ENCODE measurements at places on chromosomes 6 and 20. TPM values are rescaled to one million over a fixed set of nuclear protein-coding genes. Genes with fewer than 3 reads are reported as not detected.
A peak's percentile ranks its signal among the peaks of the same experiment; 100 is the strongest.

Gene LTA
- not detected for total RNA-seq

Gene NKX2-2
- 4.4 TPM for total RNA-seq

Gene FBXO9
- 27.6 TPM for total RNA-seq

DNA sequence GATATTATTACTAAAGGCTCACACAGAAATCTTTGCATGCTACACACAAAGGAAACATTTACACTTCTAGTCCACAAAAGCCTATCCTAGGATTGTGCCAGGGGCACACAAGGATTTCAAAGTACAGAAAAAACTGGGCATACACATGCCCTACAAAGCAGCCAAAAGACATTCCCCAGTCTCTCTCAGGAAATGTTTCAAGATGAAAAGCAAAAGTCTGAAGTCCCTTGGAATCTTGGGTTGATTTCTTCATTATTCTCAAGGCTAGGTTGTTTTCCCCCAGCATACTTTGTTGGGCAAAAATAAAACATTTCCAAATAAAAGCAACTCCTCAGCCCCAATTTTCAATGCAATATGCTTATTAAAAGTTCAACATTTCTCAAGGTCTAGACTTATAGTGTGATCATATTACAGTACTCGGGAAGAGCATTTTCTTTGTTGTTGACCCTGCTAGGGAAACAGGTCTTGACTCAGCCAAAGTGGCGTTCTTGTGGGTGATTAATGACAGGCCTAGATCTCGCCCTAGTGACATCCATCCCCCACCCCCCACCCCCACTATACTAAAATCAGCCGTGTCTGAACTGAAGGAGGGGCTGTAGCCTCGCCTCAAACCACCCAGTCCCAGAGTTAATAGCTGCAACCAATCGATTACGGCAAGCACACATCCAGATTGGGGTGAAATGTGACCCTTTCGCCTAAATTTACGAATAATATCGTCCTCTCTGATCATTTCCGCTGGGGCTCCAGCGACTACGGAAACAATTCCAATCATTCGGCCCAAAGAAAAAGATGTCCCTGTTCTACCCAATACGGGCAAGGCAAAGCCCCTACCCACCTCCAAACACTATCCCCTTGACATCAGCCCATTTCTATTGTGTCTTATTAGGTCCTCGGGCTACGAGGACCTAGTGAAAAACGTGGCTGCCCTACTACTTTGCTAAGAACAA is 1.4 kb downstream of the AKIRIN2 start:
- DNase-seq: peak; percentile 55

DNA sequence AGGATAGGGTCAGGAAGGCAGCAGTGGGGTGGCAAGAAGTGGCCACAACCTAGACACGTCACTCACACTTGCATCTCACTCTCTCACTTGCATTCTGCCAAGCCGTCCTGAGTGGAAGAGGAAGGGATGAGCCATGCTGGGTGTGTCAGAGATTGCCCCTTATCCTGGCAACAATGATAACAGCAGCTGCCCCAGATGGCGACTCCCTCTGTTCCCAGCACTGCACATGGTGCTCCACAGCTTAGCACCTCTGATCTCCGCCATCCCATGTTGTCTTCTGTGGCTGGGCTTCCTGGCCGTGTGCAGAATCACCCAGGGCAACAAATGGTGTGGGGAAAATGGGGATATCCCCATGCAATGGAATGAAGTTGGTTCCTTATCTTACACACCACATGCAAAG is 11.1 kb downstream of the KCNB1 start:
- no peak for DNase-seq

GRCh38 chr20:19706463-19706862 is 51.6 kb upstream of the RIN2 start:
- DNase-seq: no peak

DNA sequence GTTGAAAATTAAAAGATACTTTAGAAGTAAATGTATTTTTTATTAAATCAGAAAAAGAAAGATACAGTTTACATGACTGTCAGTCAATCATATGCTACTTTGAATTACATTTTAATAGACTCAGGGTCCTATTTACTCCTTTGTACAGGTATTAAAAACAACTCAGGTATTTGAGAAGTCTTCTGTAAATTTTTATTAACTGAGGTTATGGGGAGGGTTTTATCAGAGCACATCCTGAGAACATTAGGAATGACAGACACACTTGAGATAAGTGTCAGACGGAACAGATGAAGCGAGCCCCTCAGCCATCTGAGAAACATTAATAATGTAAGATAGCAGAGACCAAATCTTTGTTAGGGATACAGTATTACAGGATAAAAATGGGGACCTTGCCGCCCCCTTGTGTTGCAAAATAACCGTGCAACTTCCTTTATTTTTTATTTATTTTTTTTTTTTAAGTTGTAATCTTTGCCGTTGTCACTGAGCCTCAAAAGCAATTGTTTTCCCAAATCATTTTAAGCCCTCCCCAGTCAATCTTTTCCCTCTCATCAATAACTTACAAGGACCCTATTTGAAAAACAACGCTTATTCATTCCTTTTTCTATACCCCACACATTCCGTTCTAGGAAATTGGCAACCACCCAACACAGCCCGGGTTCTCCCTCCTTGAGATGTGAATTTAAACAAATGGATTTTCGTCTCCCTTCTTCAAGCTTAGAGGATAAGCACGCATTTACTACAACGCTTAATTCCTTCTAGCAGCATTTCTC is 126.7 kb downstream of the BCAS1 start:
- DNase-seq: peak; percentile 69

DNA sequence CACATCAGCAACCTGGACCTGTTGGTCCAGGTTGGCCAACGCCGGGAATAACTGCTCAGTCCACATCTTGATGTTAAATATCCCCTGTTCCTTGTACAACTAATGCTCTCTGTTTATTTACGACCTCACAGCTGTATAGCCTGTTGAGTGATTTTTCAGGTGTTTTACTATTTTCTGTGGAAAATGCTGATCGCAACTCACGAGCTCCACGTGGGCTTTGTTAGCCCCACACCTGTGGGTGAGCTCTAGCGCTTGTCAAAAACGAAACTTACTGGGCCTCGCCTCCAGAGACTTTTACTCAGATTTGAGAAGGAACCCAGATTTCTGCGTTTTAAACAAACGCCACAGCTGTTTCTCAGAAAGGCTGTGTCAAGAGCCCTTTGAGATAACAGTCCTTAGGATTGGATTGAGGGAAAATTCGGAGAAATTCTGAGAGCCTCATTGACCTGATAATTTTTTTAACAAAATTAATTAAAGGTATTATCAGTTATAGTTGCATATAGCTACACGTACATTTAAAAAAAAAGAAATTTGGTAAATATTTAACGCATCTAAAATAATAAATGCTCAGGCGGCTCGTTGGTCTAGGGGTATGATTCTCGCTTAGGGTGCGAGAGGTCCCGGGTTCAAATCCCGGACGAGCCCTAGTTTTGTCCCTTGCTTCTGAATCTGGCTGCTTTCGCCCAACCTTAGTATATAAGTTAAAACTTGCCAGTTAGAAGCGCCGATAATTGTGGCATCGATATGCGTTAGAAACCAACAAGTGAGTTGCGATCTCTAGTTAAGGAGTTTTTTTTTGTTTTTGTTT is 16.7 kb downstream of the HMGN4 start:
- peak; percentile 72 for DNase-seq

- no peak for DNase-seq
Measured at GRCh38 chr20:4813076-4813862, 91.6 kb downstream of the PRND start.

- DNase-seq: no peak
Measured at GRCh38 chr20:48821261-48821920, 6.4 kb downstream of the PREX1 start.

Data from A172 (cell line).